ENCODE measurements at places on chromosomes 3 and 15. TPM values are rescaled to one million over a fixed set of nuclear protein-coding genes. Genes with fewer than 3 reads are reported as not detected.

DNA sequence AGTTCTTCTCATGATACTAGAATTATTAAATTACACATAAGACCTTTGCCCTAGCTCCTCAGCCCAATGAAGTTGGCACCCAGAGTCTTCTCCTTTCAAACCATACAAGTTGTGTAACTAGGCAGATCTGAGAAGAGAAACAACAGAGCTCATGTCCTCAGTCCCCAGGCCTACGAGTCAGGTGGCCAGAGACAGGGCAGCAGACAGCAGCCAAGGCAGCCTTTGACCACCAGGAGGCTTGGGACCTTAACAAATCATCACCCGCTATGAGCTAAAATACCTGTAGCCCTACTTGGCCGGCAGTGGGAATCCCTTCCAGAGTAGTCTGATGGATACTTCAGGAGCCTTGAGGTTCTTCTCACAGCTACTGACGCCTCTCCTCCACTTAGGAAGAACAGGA is 18.3 kb downstream of the STIMATE start:
- DNase-seq = no peak
- peaks cover 27% of the 10 kb centered on the region for H3K4me1 ChIP-seq
- no peak overlapping the region for H3K4me3 ChIP-seq
- no peak overlapping the region for H3K27ac ChIP-seq

DNA sequence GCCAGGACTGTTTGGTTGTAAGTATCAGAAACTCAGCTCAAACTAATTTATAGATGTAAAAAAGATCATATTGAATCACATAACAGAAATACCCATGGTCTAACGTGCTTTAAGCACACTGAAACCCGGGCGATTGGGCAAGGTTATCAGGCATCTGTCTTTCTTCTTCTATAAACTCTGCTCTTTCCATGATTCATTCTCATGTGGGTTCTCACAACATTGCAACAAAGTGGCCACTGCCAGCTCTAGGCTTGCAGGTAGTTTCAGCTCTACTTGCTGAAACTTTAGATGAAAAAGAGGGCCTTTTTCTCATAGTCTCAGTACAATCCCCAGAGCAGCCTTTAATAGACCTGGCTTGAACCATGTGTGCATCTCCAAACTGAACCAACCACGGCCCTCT is 456.1 kb downstream of the MFSD1 start:
- peaks cover 12% of the 10 kb centered on the region for H3K27me3 ChIP-seq
- no peaks in the 10 kb centered on the region for H3K4me1 ChIP-seq
- DNase-seq = no peak

PRTG gene
- not detected for total RNA-seq

GRCh38 chr3:142694225-142694624 is 29.6 kb upstream of the TRPC1 start:
- H3K4me3 ChIP-seq = no peak overlapping the region
- DNase-seq = no peak
- H3K4me1 ChIP-seq = peaks cover 4% of the 10 kb centered on the region
- no peak overlapping the region for H3K27ac ChIP-seq
- no peaks in the 10 kb centered on the region for H3K27me3 ChIP-seq

RETNLB gene
- not detected for total RNA-seq

- peaks cover 15% of the 10 kb centered on the region for H3K4me1 ChIP-seq
- H3K27me3 ChIP-seq = no peaks in the 10 kb centered on the region
- no peaks in the 10 kb centered on the region for H3K36me3 ChIP-seq
- no peak for DNase-seq
- H3K27ac ChIP-seq = no peak overlapping the region
Observed at GRCh38 chr15:52254391-52254790, 41.2 kb downstream of the MYO5C start.

DNA sequence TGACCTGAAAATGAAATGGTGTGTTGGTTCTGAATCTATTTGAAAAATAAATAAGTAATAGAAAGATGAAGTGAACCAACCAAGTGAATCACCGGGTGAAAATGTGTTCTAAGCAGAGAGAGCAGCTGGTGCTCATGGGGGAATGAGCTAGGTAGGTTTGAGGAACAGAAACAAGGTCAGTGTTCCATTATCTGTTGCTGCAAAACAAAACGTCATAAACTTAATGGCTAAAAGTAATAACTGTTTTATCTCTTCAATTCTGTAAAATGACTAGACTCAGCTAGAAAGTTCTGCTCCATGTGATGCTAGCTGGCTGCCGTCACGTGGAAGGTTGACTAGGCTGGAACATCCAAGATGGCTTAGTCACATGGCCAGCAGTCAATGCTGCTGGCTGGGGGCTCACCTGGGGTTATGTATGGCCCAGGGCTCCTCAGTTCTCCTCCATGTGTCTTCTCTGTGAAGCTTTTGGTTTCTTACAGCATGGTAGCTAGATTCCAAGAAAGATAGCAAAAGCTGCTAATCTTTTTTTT is 13.3 kb upstream of the SH3BP5 start:
- peaks cover 4% of the 10 kb centered on the region for H3K36me3 ChIP-seq
- H3K4me1 ChIP-seq = peaks cover 46% of the 10 kb centered on the region
- no peak overlapping the region for H3K27ac ChIP-seq
- DNase-seq = no peak

DNA sequence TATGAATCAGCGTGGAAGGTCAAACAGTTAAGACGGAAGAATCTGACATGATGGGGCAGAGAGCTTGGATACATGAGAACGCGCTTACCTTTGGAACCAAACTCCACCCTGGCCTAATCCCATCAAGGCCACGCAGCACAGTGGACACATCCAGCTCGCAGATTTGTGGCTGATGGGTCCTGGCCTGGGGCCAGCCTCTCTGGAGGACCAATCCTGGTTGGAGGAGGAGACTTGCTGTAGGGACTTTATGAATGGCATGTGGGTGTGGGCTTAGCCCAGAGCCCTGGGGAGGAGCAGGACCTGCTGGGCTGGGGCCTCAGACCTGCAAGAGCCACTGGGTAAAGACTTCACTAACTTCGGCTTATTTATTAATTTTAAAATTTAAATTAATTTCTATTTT is 73.4 kb upstream of the ANKRD34C start:
- no peak overlapping the region for H3K4me3 ChIP-seq
- peaks cover 30% of the 10 kb centered on the region for H3K27me3 ChIP-seq
- no peaks in the 10 kb centered on the region for H3K4me1 ChIP-seq
- H3K36me3 ChIP-seq = no peaks in the 10 kb centered on the region

BCHE gene
- total RNA-seq = not detected

- H3K36me3 ChIP-seq = peaks cover 14% of the 10 kb centered on the region
- peak overlapping the region; percentile 88 for H3K27ac ChIP-seq
- peak; percentile 76 for DNase-seq
- H3K27me3 ChIP-seq = no peaks in the 10 kb centered on the region
- H3K4me1 ChIP-seq = peaks cover 65% of the 10 kb centered on the region
Observed at GRCh38 chr15:45637552-45638033, 2.8 kb downstream of the SQOR start.

DNA sequence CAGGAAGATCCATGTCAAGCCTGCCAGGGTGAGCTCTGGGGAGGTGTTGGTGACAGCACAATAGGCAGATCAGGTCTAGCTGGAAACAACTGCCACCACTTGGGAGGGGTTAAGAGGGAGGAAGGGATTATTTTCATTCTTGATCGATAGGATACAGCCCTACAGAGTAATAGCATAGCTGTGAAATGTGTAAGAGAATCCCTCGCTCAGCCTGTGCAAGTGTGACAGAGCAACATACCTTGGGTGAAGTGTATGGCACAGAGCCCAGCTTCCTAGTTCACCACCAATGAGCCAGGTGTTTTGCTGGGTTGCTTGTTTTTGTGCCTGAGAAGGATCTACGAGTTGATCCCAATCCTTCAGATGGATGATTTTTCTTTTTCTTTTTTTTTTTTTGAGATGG is 9.2 kb upstream of the DCUN1D1 start:
- no peak overlapping the region for H3K27ac ChIP-seq
- DNase-seq = no peak
- H3K27me3 ChIP-seq = no peaks in the 10 kb centered on the region
- H3K4me1 ChIP-seq = no peaks in the 10 kb centered on the region

DNA sequence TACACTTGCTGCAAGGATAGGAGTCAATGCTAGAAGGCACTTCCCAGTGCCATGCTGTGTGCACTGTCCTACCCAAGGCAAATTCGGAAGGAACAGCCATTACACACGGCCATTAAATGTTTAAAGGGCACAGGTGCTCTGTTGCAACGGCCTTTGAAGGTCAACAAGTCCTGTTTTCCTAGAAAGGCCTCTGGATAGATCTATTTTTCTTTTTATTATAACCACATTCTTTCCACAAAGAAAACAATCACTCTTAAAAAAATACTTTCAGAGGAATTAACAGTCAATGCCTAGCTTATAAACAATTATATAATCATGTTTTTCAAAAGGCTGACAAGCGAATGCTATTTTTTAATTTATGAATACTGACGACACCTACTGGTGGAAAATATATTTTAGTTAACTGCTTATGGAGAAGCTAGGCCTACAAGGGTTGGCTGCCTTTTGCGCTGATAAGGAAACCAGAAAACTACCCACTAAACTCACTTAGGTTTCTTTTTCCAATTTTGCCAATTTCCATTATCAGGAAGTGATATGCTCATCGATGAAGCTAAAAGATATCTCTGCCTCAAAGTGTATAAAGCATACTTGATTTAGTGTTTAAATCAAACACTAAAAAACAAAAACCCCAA is 2.4 kb downstream of the ARHGEF3 start:
- H3K4me3 ChIP-seq = peak overlapping the region; percentile 82
- H3K4me1 ChIP-seq = peaks cover 59% of the 10 kb centered on the region
- H3K36me3 ChIP-seq = peaks cover 7% of the 10 kb centered on the region
- H3K27me3 ChIP-seq = no peaks in the 10 kb centered on the region
- H3K27ac ChIP-seq = peak overlapping the region; percentile 90
- peak; percentile 28 for DNase-seq

LYSMD2 gene
- 16.8 TPM for total RNA-seq

- H3K27ac ChIP-seq = no peak overlapping the region
- no peaks in the 10 kb centered on the region for H3K4me1 ChIP-seq
- no peak overlapping the region for H3K4me3 ChIP-seq
- H3K27me3 ChIP-seq = peaks cover 3% of the 10 kb centered on the region
- no peaks in the 10 kb centered on the region for H3K36me3 ChIP-seq
- DNase-seq = no peak
Observed at GRCh38 chr3:157023226-157023625, 136.7 kb downstream of the CCNL1 start.

GRCh38 chr3:6679510-6679909 is 181.4 kb upstream of the GRM7 start:
- H3K27ac ChIP-seq = no peak overlapping the region
- no peaks in the 10 kb centered on the region for H3K4me1 ChIP-seq
- no peaks in the 10 kb centered on the region for H3K27me3 ChIP-seq
- DNase-seq = no peak
- no peak overlapping the region for H3K4me3 ChIP-seq

PTPRG gene
- 0.24 TPM for total RNA-seq

GASK1A gene
- not detected for total RNA-seq

- no peak for DNase-seq
- H3K4me1 ChIP-seq = no peaks in the 10 kb centered on the region
- no peak overlapping the region for H3K27ac ChIP-seq
- H3K36me3 ChIP-seq = no peaks in the 10 kb centered on the region
Observed at GRCh38 chr3:146142757-146143156, 18.2 kb downstream of the PLOD2 start.

- peaks cover 4% of the 10 kb centered on the region for H3K4me1 ChIP-seq
- no peak for DNase-seq
- H3K4me3 ChIP-seq = no peak overlapping the region
- peaks cover 5% of the 10 kb centered on the region for H3K27me3 ChIP-seq
- H3K27ac ChIP-seq = no peak overlapping the region
- H3K36me3 ChIP-seq = no peaks in the 10 kb centered on the region
Observed at GRCh38 chr3:184465883-184466412, 86.1 kb downstream of the CHRD start.

GRCh38 chr3:105842943-105843342 is 25.9 kb downstream of the CBLB start:
- no peak overlapping the region for H3K4me3 ChIP-seq
- no peaks in the 10 kb centered on the region for H3K27me3 ChIP-seq
- peaks cover 37% of the 10 kb centered on the region for H3K36me3 ChIP-seq
- peaks cover 53% of the 10 kb centered on the region for H3K4me1 ChIP-seq
- no peak for DNase-seq
- H3K27ac ChIP-seq = no peak overlapping the region

GRCh38 chr3:177725165-177725564 is 527.9 kb upstream of the TBL1XR1 start:
- peaks cover 10% of the 10 kb centered on the region for H3K4me1 ChIP-seq
- H3K27me3 ChIP-seq = no peaks in the 10 kb centered on the region
- DNase-seq = no peak

- no peak for DNase-seq
- peaks cover 5% of the 10 kb centered on the region for H3K4me1 ChIP-seq
- no peak overlapping the region for H3K4me3 ChIP-seq
- H3K36me3 ChIP-seq = peaks cover 55% of the 10 kb centered on the region
Observed at GRCh38 chr3:126732281-126733060, 28.4 kb downstream of the CHCHD6 start.

DNA sequence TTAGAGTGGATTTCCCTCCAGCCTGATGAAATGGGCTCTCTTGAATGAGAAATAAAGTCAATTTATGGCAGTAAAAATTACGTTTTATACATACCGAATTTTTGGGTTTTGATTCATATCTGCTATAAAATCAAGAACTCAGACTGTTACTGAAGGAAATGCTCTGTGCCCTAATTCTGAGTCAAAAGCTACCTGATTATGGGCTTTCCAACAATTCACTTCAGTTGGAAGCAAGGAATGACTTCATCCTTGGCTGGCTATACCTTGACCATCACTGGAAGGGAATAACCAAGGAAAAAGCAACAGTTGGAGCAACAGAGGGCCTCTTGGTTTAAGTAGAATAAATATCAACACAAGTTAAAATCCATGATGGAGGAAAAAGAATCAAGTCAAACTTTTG is 88.6 kb downstream of the ZNF385D start:
- DNase-seq = no peak
- no peaks in the 10 kb centered on the region for H3K27me3 ChIP-seq
- H3K27ac ChIP-seq = no peak overlapping the region

DNA sequence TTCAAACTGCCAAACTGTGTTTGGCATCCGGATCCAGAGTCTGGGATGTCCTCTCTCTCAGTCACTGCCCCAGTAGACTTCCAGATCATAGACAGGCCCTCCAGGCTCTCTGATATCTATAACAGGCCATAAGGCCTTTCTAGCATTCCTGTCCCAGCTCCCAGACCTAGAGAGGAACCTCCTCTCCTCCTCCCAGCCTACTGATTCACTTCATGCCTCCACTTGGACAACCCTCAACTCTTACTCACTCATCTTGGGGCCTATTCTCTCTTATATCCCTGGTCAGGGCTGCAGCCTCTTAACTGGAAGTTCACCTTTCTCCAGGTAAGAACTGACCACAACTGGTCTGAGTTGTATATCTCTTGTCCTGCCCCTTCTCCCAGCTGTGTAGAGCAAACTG is 253.7 kb upstream of the TRIM42 start:
- H3K4me3 ChIP-seq = no peak overlapping the region
- DNase-seq = no peak
- H3K4me1 ChIP-seq = no peaks in the 10 kb centered on the region
- peaks cover under 1% of the 10 kb centered on the region for H3K27me3 ChIP-seq
- H3K27ac ChIP-seq = no peak overlapping the region

DNA sequence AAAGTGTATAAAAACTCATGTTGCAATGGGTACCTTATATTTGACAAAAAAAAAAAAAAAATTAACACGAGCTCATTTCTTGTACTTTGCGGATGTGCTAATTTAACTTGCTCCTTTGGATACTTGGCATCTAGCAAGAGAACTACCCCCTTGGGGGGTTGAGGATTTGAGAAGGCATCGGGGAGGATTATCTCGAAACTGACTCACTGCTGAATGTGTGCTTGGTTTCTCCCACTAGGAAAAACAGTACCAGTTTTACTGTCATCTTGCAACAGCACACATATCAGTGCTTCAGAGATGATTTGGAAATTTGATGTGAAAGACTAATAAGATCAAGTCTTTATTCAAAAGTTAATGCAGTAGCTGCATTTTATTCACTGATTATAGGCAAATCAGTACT is 891 bp downstream of the EXOG start:
- peaks cover 16% of the 10 kb centered on the region for H3K4me1 ChIP-seq
- DNase-seq = no peak
- H3K36me3 ChIP-seq = peaks cover 7% of the 10 kb centered on the region
- peak overlapping the region; percentile 85 for H3K27ac ChIP-seq

Data from activated naive CD4-positive, alpha-beta T cell treated with anti-CD3 and anti-CD28 coated beads for 36 hours (primary cell).